ENCODE measurements at places on chromosomes 6 and 20.

DNA sequence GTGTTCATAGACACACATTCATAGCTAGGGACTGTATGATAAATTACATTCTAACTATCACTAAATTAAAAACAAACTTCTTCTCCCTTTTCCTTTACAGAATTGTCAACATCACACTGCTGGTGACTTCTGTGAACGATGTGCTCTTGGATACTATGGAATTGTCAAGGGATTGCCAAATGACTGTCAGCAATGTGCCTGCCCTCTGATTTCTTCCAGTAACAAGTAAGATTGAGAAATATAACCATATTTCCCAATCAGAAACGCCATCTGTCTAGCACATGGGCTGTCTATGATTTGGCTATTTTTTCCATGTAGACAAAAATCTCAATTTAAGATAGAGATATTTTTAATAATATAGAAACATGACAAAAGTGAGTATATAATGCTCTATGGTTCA lies 367.7 kb downstream of the ARHGAP18 start:
- no peak for DNase-seq

DNA sequence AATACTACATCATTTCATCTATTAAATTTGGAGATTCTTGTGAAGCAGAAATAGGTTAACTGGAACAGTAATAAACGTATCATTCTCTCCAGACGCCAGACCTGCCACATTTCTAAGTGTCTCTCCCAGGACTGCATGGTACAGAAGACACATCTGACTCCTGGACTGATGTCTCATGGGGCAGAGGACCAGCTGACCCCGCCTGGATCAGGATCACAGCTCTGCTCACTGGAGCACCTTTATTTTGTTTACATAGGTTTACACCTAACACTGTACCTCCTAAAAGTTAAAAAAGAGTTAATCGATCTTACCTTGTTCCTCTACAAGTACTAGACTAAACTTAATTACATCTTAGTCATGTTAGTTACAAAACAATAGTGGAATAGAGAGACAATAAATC lies 11.2 kb downstream of the OVOL2 start:
- DNase-seq, result no peak

DNA sequence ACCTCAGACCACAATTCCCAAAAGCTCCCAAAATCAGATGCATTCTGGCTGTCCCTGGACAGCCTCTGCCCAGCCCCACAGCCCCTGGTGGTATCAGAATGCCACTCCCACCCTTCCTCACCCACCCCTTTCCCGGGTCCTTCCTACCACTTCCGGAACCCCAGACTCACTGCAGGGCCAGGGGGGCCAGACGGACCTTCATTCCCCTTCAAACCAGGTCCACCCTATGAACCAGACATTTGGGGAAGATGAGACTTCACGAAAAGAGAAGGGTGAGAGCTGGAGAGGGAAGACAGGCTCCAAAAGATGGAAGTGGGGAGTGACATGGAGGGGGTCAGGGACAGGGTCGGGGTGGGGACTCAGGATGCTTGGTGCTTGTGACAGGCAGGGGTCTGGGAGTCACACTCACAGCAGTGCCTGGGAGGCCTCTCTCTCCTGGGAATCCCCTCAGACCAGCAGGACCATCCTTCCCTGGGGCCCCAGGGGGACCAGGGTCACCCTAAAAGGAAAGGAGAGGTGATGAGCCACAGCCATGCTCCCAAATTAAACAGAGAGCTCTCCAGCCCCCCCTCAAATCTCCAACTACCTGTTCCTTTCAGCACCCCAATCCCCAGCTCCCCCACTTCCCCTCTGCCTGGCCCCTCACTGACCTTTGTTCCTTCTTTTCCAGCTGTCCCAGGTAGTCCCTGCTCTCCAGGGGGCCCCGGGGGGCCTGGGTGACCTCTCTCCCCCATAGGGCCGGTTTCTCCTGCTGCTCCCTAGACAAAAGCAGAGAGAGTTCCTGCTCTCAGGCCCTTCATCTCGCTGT lies 20.2 kb downstream of the COL11A2 start:
- no peak for DNase-seq

GRCh38 chr6:40666530-40666929 lies 79.4 kb upstream of the LRFN2 start:
- DNase-seq, result no peak

DNA sequence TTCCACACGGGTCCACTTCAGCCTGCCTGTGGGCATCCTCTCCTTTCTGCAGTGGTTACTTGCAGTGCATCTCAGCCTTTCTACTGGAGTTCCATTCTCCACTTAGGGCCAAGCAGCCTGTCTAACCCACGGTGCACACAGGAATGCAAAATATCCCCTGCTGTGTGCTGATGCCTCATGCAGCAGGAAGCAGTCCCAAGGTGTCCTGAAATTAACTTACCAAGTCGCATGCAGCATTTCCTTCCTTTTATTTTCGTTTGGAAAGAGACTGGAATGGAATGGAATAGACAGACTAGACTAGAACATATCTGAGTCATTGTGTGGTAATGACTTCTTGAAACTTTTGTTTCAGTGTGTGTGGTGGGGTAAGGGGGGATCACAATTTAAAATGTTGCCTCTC lies 25.9 kb upstream of the FOXQ1 start:
- DNase-seq, result no peak
